ENCODE measurements at places on chromosomes 1 and 21.

DNA sequence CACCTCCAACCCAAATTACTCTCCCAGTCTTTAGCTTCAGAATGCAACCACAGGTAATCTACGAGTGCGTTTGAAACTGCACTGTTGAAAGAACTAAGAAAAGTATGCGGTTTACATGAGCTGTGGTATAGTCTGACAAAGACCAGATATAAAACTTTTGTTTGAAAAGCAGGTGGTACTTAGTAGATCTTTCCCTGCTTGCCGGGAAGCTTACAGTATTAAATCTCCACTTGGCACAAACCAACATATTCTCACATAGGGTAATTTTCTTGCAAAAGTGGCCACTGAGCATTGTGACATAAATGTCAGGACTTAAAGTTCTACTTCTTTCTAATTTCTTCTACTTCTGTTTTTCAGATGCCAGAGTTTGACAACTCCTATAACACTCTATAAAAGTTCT is 8.4 kb downstream of the RGS2 start:
- no peak for DNase-seq

GRCh38 chr1:65469889-65470340 is 49.4 kb downstream of the LEPR start:
- peak; percentile 21 for DNase-seq

- DNase-seq = peak; percentile 26
Observed at GRCh38 chr21:41611966-41612606, 104.1 kb upstream of the TMPRSS2 start.

GRCh38 chr1:51663105-51663504 is 46.2 kb downstream of the OSBPL9 start:
- DNase-seq = no peak

GRCh38 chr1:18948048-18948912 is 8.2 kb downstream of the IFFO2 start:
- peak; percentile 70 for DNase-seq

DNA sequence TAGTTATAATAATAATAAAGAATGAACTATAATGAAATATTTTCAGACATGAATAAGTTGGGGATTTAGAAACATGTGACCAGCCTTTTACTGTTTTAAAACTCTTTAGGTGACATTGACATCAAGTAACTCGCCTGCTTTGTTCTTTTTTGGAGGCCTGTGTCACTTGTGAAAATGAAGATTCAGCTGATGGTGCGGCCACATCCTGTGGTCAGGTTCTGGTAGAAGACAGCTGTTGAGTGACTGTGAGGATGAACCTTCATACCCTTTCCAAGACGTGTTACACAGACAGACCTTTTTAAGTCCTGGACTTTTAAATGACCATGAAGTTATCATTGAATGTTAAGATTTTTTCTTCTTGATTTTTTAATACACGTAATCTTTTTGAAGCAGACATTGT is 10.3 kb downstream of the UTS2 start:
- DNase-seq = no peak

DNA sequence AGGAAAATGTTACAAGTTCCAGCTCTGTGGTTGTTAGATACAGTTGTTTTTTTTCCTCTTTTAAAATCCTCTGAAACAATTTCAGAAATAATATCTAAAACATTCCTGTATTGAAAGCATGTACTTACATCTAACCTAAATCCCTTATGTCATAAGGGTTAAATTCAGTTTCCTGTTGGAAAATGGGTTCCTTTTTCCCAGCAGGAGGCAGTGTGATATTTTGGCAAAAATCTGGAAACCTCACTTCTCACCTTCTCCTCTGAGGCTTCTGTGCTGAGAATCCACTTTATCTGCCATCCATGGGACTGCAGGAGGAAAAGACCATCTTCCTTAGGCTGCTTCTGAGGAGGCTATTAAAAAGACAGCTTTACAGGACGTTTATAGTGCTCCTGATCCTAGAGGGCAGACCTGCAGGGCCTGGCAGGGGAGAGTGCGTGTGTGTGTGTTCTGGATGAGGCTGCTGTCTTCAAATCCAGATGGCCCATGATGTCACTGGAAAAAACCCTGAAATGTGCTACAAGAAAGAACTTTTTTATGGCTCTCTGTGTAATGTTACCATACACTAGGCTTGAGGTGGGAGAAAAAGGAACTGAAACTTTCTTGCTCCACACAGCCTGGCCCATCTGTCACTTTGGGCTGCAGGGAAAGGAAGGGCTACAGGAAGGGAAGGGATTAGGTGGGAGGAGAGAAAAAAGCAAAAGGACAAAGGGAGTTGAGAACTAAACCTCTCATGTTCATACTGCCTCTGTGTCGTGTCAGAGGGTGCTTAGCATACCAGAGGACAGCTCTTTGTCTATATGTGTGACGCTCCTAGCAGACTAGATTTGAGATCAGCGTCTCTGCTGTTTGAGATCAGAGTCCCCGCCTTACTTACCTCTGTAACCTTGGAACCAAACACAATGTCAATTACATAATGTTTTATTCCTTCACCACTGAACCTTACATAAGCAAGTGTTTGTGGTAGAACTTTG is 379.2 kb upstream of the SPAG17 start:
- no peak for DNase-seq
